ENCODE measurements at places on chromosomes 2 and 18.

DNA sequence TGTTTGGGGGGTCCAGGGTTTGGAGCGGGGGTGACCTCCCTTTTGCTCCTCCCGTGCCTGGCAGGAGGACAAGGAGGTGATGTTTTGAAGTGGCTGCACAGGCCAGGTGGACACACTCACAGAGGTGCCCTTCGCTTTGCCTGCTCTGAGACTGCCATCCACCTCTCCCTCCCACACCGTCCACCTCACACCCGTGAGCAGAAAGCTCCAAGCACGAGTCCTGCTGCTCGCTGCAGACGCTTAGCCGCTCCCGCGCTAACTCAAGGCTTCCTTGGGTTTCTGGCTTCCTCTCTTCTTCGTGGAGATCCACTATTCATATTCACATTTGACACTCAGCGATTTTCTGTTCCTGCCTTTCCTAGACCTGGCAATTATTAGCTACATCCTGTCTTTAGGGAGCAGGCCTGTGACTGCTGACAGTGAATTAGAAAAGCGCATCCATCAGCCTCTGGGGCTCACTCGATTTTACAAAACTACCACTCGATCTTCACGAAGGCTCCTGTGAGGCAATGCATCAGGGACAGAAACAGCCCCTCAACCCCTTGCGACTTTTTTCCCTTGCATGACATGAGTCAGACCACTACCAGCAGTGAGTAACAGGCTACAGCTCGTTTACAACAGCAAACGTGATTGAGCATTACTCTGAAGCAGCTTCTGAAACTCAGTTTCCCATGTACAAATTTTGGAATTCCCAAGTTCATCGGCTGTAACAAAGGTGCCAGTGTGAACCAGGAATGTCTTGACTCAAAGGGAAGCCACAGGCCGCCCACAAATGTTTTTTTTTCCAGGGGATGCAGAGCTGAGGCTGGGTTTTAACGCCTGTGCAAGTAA, 238.7 kb upstream of the SOX11 start:
- DNase-seq: no peak
- H3K4me1 ChIP-seq: peaks cover 31% of the 10 kb centered on the region
- peak overlapping the region; percentile 49 for H3K4me3 ChIP-seq
- H3K27me3 ChIP-seq: peaks cover 3% of the 10 kb centered on the region
- H3K36me3 ChIP-seq: no peaks in the 10 kb centered on the region

DNA sequence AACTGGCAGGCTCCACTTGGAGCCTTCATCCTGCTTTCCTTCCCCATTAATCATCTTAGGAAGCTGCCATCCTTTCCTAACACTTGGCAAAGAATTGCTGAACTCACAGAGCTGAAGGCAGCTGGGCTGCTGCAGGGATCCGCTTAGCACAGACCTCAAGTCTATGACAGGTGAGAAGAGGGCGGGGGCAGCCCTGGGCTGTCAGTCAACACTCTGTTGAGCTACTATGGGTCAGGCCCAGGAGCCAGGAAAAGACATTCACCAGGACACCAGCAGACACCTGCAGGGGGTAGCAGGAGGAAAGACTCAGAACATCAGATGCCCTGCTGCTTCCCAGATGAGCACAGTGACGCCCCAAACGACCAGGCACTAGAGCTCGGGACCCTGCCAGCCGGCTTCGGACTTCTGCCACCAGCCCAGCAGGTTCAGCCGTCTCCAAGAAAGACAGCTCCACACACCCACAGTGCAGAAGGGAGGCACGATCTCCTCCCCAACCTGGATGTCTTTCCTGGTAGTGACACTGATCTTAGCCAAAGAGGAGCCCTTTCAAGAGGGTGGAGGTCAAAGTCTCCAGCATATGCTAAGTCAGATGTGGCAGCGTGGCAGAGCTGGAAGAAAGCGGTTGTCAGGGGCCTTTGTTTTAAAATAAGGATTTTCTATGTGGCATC, 55.2 kb downstream of the SNORC start:
- peaks cover 15% of the 10 kb centered on the region for H3K4me1 ChIP-seq
- H3K27me3 ChIP-seq: peaks cover 89% of the 10 kb centered on the region
- no peak for DNase-seq
- H3K4me3 ChIP-seq: peak overlapping the region; percentile 40

GRCh38 chr2:31402388-31402787, 12.2 kb downstream of the XDH start:
- no peak overlapping the region for H3K4me3 ChIP-seq
- H3K27me3 ChIP-seq: peaks cover 4% of the 10 kb centered on the region
- peak overlapping the region; percentile 55 for H3K27ac ChIP-seq
- peaks cover 5% of the 10 kb centered on the region for H3K36me3 ChIP-seq

DNA sequence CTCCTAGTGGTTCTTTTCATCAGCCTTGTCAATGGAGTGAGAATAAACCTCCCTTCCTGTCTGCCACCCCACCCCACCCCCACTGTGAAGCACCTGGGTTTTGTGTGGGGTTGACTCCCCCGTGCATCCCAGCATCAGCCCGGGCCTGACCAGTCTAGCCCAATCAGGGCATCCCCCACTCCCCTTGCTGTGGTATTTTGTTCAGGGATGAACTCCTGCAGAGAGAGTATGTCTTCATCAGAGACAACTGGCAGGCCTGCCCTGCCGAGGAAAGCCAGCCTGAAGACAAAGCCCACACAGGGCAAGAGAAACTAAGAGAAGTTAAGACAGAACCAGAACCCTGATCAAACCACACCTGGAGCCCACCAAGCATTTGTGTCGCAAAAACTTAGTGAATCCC, 36.7 kb upstream of the RMP24 start:
- H3K4me3 ChIP-seq: no peak overlapping the region
- DNase-seq: no peak
- peak overlapping the region; percentile 16 for H3K27ac ChIP-seq
- no peaks in the 10 kb centered on the region for H3K4me1 ChIP-seq
- H3K36me3 ChIP-seq: no peaks in the 10 kb centered on the region

GRCh38 chr18:32095900-32096229, 4.2 kb downstream of the RNF138 start:
- peaks cover 61% of the 10 kb centered on the region for H3K36me3 ChIP-seq
- H3K27ac ChIP-seq: no peak overlapping the region
- H3K27me3 ChIP-seq: no peaks in the 10 kb centered on the region
- H3K4me3 ChIP-seq: peak overlapping the region; percentile 10

Data from nephron progenitor cell (in vitro differentiated cells).